ENCODE measurements at places on chromosomes 6 and 20.

GRCh38 chr6:10809098-10809497 is 29.2 kb downstream of the MAK start:
- no peak for DNase-seq

GRCh38 chr6:83417880-83418663 is 12.8 kb downstream of the ME1 start:
- no peak for DNase-seq

DNA sequence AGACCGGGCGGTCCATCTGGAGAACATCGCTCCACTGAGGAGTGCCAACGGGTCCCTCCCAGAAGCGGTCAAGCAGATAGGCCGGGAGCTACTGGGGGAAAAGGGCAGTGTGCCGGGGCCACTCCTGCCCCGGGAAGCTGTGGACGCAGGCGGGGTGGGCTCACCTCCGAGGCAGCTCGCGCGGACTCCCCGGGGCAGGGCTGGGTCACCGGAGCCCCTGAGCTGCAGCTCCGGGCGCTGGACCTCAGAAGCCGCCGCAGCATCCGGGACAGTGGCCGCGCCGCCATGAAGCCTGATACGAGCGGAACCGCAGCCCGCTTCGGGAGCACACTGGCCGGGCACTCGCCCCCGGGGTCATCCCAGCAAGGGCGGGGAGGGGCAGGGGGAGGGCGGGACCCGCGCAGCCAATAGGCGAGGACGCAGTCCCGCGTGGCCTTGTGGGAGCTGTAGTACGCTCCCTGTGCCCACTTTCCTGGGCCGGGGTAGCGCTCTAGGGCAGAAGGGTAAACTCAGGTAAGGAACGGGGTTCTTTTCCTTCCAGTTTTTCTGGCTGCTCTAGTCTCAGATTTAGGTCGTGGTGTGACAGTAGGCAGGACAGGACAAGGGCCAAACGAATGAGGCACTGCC is at the start of gene MOCS1:
TSS of gene MOCS1 (minus strand) at position 332 of the 627 bp plus-strand sequence. CDS start at position 287, 45 bp downstream.
- DNase-seq = no peak

- DNase-seq = no peak
Measured at GRCh38 chr6:53287336-53288225, 61.2 kb downstream of the ELOVL5 start.

DNA sequence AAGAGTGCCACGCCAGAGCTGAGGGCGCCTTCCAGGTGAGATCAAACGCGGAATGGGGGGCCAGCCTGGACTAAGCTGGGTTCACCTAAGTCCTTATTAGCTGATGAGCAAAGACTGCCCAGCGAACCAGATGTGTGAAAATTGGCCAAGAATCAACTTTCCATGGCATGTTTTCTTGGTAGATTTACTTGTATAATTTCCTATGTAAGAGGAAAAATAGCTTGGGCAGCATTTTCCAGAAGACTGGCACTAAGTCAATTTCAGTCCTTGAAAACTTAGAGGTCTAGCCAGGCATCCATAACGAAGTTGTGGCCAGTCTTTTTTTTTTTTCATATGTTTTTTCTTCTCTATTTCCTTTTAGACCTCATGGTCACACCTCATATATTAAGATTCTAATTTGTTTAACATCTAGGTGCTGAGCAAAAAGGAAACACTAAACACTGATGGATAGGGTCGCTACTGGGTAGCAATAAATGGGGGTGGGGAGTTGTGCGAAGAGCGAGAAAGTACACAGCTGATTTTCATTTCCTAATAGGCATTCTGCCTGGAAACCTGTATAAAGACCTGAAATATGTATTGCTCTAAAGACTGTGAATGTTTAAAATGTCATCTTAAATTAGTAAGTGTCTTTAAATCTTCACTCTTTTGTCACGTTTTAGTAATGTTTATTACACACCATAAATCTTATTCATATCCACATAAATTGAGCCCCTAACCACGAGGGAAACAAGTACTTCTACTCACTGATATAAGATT is 188.8 kb downstream of the CD83 start:
- DNase-seq = no peak

DNA sequence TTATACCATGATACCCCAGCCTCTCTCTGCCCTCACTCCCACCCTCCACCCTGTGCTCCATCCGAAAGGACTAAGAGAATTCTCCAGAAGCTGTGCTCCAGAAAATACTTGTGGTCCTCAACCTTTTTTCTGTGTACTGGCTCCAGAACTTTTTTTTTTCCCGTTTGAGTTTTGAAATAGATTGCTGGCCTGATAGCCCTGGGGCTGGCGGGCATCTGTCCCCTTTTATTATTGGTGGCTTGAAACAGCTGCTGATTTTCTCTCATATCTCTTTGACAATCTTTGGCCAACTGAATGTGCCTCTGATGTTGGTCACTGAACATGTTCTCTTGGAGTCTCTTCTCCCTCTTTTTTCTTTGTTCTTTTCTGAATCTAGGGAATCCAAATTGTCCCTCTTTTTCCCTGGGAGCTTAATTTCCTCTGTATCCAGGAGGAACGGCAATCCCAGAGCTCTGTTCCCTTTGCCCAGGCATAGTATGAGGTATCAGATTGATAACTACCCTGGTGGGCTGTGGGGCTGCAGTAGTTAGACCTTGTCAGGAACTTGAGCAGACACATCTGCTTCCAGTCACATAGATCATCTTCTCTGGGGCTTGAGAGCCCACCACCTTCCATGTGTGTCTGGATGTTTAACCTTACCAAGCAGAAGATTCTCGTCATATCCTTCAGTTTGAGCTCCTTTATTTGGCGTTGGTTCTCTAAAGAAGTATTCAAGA is 1.6 kb downstream of the PPARD start:
- no peak for DNase-seq

DNA sequence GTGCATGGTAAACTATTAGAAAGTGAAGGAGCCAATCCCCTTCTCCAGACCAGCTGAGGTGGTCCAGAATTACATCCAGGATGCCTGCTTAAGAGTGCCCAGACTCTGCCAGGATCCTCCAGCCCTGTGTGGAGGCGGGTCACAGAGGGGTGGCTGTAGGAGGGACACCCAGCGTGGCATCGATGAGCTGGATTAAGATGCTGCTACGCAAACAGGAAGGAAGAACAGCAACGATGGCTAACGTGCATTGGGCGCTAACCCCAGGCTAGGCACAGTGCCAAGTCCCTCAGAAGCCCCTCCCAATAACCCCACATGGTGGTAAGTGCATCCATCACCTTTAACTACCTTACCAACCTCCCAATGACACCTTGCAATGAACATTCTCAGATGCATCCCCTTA is 63.9 kb upstream of the MRPS10 start:
- no peak for DNase-seq

DNA sequence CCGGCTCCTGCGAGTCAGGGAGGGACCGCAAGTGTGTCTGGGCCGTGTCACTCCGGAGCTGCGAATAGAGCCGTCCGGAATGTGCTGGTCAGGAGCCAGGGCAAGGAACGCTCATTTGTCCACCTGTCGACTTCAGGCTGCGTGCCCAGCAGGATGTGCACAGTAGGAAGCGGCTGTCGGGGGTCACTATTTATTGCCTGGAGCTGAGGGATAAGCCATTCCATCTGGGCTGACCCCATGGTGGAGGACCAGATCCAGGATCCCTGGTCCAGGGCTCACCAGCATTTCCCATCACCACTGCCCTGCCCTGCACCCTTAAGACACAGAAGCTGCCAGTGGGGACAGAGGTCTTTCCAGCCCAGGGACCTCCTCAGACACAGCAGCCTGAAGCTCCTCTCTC is 14.7 kb downstream of the NTSR1 start:
- DNase-seq = no peak

GRCh38 chr6:20118892-20119291 is 93.4 kb downstream of the MBOAT1 start:
- no peak for DNase-seq

- DNase-seq = no peak
Measured at GRCh38 chr20:33490023-33490933, at the start of gene CBFA2T2. Gene CBFA2T2, plus strand, starts transcription at chr20:33490096. Its CDS starts 172 bp downstream, at chr20:33490268.

GRCh38 chr20:39291301-39291700 is 329.2 kb downstream of the DHX35 start:
- DNase-seq = no peak

DNA sequence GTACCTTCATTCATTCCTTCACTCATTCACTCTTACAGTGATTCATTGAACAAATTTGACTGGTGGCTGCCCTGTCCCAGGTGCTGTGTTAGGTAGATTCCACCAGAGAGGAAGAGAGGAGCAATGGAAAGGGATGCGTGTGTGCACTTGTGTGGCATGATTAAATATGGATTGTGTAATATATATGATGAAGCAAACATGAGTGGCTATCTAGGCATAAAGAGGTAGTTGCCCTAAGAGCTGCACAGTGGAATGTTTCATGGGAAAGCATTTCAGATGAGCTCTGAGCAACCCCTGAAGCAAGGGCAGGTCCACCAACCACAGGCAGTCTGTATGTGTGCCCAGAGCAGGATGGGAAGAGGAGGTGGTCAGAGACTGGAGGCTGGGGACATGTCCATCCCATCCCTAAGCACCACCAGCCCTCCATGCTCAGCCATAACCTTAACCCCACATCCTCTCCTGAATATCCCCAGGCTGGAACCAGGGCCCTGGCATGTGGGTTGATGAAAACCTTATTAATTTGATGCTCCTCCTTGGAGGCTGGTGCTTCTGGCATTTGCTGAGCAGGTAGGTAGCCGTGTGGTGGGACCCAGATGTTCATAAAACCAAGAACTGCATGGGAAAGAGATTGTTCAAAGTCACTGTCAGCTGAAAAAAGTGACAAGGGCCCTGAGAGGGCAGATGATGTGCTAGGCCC is 226.2 kb downstream of the SYNDIG1 start:
- DNase-seq = no peak

- DNase-seq = no peak
Measured at GRCh38 chr6:130680116-130680515, 147.1 kb upstream of the SMLR1 start.

- no peak for DNase-seq
Measured at GRCh38 chr6:166269301-166270039, 38.7 kb downstream of the PRR18 start.

DNA sequence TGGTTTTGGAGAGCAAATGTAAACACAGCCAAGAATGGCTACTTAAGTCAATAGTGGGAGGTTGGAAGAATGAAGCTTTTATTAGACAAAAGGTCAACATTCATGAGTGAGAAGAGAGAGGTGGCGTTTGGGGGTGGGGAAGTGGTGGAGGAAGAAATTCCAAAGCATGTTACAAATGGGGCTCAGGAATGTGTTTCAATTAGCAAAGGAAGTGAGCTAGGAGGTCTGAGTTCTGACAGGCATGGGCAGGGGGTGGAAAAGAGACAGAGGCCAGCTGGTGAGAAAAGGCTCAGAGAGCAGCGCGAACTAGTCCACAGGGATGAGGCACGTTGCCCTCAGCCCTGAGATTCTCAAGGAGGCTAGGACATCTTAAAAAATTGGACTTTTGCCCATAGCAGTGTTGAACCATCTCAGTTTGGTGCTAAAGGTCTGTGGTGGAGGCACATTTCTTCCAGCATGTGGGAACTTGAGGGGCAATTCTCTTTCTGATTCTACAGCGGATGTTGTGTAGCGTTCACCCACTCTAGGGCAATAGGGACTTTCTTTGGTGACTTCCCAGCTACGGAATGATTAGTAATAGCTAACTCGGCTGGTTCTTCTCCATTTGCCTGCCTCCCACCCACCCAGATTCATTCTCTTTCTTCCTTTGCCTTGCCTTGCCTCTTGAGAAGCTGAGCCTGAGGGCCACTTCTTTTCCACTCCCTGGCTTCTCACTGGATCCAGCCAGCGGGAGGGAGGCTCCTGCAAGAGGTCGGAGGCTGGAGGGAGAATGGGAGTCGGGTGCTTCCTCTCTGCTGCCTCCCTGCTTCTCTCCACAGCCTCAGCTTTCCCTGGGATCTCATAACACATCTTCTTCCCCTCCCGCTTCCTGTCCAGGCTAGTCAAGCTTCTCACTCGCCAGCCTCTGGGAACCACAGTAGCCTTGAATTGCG is 45.1 kb upstream of the NEDD9 start:
- no peak for DNase-seq

DNA sequence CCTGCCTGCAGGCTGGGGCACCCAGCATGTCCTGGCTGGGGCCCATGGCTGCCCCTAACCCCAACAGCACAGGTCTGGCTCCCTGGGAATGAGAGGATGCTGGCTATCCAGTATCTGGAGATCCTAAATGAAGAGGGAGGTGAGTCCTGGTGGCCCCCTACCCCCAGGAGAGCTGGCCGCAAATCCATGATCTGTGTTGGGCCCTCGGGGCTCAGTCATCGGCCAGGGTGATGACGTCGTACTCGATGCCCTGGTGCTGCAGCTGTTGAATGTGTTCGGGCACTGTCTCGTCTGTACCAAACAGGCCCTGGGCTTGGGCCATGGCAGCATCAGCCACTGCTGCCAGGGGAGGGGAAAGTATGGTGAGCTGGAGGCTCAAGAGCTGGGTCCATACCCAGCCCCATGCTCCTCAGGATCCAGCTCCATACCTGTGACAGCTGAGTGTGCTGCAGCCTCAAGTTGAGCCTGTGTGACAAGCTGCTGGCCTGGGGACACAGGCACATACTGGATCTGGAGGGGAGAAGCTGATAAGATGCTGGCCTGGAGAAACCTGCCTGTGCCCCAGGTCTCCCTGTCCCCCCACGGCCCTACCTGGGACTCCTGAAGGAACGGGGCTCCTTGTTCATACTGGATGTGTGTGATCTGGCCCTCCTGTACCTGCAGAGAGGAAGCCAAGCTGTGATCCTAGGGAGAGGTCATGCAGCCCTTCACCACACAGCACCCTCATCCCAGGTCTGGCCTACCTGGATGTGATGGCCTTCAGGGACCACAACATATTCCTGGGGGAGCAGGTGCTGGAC is 14.5 kb downstream of the PCIF1 start:
- DNase-seq = no peak

GRCh38 chr6:74280130-74280692 is 584.2 kb downstream of the CD109 start:
- no peak for DNase-seq

- DNase-seq = no peak
Measured at GRCh38 chr6:151070631-151071051, 169.1 kb upstream of the AKAP12 start.

- no peak for DNase-seq
Measured at GRCh38 chr20:33835615-33836172, 24.5 kb downstream of the CHMP4B start.

- no peak for DNase-seq
Measured at GRCh38 chr20:8152183-8152582, 20.1 kb downstream of the PLCB1 start.

- no peak for DNase-seq
Measured at GRCh38 chr6:116465246-116465645, 4.1 kb downstream of the CALHM6 start.

- DNase-seq = no peak
Measured at GRCh38 chr20:63014710-63015109, 7.9 kb upstream of the BHLHE23 start.

GRCh38 chr6:34115403-34115795 is 30.5 kb downstream of the GRM4 start:
- no peak for DNase-seq

Data from stimulated activated CD4-positive, alpha-beta T cell treated with anti-CD3 and anti-CD28 coated beads, Interleukin-15, amount 100 ng/mL, for 1 hour (primary cell).